ENCODE measurements at places on chromosomes 3 and 15.

- DNase-seq: no peak
Observed at GRCh38 chr3:68334367-68334986, 597.9 kb downstream of the TAFA4 start.

DNA sequence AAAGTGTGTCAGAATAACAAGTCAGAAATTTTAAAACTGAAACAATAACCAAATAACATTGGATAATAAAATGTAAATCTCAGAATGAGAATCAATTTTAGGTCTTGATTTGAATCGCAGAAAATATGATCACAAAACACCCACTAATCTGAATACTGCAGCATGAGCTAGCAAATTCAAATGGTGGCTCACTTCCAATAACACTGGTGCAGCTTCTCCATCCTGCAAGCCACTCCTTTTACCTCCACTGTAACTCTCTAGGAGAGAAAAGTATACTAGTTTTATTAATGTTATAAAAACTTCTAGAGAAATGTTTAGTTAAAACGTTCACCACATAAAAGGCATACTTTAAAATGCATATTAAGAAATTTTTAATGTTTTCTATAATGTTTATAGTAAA is 30.4 kb downstream of the UBE3A start:
- DNase-seq: no peak

DNA sequence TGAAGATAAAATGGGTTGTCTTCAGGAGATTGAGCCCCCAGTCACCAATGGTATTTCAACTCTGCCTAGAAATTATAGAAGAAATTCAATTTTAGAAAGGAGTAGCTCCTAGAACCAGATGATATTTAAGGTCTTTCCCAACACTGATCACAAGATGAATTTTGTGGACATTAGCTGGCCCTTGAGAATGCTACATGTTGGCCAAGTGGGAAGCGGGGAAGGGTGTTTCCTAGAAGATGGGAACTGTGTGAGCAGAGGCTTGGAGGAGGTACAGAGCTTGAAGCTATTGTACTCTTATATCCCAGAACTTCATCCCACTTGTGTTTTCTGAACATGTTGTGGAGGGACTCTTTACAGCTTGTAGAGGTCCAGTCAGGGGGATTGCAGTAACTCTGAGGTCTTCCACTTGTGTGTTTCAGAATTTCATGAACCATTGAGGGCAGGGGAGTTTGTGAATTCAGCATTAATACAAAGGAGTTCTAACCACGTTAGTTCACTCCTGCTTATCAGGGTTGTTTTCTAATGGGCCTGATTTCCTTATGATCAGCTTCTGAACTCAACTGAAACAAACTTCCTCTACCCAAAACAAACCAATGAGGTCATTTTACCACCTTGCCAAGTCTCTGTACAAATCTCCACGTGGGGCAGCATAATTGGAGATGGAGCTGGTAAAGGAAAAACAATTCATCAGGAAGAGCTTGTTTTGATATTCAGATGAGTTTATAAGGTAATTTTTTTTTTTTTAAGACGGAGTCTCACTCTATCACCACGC is 152.6 kb upstream of the TPM1 start:
- no peak for DNase-seq

GRCh38 chr3:185658943-185659342 is 72.8 kb downstream of the SENP2 start:
- DNase-seq: no peak

DNA sequence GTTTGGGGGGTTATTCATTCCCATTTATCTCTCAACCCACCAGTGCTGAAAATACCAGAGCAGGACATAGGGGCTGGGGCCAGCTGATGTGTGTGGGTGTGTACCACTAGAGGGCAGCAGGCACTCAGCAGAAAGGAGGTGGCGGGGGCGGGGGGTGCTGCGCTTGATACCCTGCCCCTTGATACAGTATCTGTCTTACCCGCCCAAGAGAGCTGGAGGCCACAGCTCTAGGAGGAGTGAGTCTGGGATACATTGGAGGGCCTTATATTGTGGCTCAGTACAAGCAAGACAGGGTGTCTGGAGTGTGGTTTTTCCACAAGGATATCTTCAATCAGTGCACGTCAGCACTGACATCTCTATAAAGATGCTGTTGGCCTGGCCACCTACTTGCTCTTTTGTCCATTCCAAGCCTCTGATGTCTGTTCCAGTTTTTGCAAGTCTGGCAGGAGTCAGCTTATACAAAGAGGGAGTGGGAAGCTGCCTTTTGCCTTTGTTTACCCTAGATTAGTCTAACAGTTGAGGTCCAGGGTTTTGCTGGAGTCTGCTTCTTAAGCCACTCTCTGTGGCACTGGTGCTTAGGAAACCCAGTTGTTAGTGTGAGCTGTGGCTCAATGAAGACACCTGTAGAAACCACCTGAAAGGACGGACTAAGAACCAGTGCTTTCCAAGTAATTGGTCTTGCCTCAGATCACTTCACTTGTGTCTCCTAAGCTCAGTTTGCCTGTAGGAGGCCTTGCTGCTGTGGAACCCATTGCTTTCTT is 1.5 kb upstream of the RBM15B start:
- peak; percentile 40 for DNase-seq

DNA sequence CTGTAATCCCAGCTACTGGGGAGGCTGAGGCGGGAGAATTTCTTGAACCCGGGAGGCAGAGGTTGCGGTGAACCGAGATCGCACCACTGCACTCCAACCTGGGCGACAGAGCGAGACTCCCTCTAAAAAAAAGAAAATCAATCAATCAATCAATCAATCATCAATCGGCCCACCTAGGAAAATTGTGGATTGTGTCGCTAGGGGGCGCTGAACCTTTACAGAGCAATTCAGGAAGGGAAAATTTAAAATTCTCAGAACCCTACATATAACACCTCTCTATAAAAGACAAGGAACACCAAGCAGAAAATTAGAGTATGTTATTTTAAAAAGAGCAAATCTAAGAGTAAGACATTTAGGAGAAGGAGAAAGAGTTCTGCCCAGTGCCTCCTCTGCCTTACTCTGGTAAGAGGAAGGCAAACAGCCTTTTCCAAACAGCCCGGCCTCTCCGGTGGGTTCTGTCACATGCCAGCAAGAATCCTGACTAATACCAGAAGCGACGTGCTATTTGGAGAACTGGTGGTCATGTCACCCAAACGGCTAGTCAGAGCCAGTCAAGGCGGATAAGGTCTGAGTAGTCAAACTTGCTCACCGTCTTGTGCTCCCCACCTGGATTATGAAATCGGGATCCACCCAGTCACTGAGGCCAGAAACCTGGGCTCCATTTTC is 22.3 kb upstream of the SMCO1 start:
- DNase-seq: peak; percentile 70
